ACHN (cell line): ENCODE measurements at places on chromosomes 5 and 9.

DNA sequence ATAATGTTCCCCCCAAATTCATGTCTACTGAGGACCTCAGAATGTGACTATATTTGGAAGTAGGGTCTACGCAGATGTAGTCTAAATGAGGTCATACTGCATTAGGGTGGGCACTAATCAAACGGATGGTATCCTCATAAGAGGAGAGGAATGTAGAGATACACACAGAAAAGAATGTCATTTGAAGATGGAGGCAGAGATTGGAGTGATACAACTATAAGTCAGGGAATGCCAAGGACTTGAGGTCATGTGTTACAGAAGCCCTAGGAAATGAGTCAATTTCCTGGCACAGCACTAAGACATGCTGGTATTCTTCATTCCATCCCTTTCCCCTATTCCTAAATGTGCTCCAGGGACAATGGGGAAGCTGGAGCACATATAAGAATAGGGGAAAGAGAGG lies 758 bp upstream of the PDCD1LG2 start:
- DNase-seq, result peak; percentile 91

DNA sequence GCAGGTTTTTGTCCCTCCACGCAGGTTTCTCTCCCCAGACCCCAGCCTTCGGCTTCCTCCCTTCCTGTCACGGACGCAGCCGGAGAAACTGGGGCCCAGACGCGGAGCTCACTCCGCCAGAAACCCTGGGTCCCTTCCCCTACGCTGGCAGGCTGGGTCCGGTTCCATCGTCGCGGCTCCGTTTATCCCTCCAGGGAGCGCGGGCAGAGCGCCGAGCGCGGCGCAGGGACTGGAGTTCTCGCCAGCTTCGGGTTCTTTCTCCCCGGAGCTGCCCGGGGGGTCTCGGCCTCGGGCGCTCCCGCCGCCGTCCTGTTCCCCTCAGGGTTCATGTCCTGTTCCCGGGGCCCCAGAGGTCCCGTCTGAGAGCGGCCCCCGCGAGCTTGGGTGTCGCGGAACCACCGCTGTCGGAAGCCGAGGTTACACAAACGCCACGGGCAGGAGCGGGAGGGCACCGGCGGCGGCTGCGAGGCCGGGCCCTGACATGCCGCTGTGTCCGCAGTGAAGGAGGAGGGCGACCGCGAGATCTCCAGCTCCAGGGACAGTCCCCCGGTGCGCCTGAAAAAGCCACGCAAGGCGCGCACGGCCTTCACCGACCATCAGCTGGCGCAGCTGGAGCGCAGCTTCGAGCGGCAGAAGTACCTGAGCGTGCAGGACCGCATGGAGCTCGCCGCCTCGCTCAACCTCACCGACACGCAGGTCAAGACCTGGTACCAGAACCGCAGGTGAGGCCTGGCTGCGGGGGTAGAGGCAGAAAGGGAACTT lies 4.6 kb downstream of the BARHL1 start:
- DNase-seq, result no peak

GRCh38 chr9:107409581-107410389 lies 79.8 kb downstream of the KLF4 start:
- DNase-seq, result no peak

GRCh38 chr9:124786881-124787573 lies 10.1 kb downstream of the OLFML2A start:
- DNase-seq, result no peak

DNA sequence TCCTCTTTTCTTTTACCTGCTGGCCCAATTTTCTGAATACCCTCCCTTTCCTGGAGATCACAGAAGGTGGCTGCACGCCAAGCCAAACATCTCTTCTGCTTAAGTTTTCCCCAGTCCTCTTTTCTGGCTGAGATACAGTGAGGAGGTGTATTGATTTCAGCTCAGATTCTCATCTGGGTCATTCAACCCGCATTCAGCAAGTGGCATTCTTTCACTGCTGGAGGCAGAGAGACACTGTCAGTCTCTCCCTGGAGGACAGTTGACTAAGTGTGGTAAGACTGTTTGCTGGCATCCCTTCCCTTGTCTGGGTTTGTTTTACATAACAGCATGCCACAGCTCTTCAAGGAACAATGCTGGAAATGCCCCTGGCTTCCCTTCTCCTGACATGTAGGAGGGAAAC lies 60.5 kb downstream of the GABRG2 start:
- DNase-seq, result no peak

DNA sequence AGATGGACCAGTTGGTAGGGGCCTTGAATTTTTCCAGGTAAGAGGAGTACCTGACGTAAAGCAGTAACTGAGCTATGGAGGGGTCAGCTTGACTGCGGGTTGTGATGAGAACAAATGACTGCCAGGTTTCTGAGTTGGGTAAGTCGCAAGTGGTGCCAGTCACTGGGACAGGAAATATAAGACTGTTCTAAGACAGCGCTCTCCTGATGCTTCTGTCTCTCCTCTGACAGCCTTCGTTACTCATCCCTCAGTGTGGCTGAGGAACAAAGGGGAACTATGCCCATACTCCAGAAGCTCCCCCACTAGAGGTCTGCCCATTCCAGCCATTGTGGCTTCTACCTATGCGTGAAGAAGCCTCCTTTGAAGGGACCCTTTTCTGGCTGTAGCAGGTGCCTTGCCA lies 13.3 kb downstream of the CAVIN4 start:
- no peak for DNase-seq

- peak; percentile 34 for DNase-seq
Measured at GRCh38 chr9:22454016-22454415, 7.4 kb downstream of the DMRTA1 start.

DNA sequence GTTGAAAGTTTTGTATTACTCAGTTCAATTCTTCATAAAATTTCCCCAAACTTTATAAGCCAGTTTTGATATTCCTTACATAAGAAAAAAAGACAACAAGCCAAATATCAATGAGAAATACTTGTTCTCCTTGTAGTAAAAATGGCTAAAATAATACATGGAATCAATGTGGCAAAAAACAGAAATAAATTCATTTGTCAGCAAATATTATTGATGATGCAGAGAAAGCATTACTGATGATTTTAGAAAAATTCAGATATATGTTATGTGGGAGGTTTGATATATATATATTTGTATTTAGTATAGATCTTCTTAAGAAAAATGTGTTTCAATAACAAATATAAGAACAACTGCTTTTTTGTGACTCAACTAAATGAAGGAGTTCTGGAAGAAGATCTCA lies 127.0 kb upstream of the PUM3 start:
- DNase-seq, result no peak

DNA sequence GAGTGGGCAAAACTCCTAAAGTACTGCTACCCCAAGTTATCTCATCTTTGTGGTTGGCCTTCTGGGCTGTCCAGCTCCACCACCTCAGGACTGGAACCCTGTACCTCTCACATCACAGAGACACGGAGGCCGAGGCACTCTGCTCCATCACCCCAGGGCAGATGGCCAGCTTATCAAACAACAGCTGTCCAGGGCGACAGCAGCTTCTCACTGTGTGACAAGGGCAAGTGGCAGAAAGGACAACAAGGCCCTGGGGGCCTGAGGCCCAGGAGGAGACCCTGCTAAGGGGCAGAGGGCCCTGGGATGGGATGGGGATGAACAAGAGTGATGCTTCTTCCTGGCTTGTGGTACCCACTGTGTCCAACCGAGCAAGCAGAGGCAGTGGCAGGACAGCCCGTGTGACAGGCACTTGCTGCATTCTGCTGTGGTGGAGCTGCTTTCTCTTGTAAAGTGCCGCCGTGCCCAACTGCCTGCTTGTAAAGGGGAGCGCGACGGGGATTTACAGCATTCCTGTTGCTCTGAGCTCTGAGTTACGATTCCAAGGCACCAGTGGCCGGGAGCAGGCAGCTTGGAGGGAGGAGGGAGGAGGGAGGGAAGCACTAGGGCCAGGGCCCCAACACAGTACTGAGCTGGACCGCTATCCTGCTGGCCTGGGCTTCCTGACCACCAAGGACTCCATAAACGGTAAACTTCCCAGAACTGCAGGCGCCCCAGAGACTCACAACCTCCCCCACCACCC lies 71.2 kb downstream of the SHB start:
- no peak for DNase-seq

DNA sequence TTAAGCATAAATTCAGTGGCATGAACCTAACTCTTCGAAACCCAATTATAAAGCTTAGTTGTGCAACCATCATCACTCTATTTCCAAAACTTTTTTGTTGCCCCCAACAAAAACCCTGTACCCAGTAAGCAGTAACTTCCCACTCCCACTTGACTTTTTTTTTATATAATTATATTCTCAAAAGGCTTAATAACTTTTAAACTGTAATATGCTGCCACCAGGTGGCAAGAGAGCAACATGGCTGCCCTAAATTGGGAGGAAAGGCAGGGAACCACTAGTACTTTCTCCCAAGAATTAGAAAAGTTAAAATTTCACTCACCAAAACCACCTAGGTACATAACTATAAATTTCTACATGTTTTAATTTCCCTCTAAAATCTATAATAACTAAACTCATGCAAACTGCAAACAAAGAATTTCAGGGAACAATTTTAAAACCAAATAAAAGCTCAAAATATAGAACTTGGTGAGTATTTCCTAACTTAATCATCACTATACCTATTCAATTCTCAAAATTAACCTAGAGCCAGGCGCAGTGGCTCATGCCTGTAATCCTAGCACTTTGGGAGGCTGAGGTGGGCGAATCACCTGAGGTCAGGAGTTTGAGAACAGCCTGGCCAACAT lies 50.2 kb upstream of the RNF38 start:
- peak; percentile 62 for DNase-seq

- peak; percentile 12 for DNase-seq
Measured at GRCh38 chr5:152542741-152543140, 137.7 kb upstream of the NMUR2 start.

- DNase-seq, result no peak
Measured at GRCh38 chr9:5982317-5982716, 33.1 kb downstream of the RANBP6 start.
